Naive thymus-derived CD4-positive, alpha-beta T cell (primary cell): ENCODE measurements at places on chromosomes 7 and 10.

- H3K4me3 ChIP-seq, result no peak overlapping the region
- H3K27ac ChIP-seq, result no peak overlapping the region
- no peaks in the 10 kb centered on the region for H3K4me1 ChIP-seq
Measured at GRCh38 chr7:40810274-40810673, 675.5 kb downstream of the SUGCT start.

- peak overlapping the region; percentile 56 for H3K27ac ChIP-seq
- peak overlapping the region; percentile 7 for H3K4me3 ChIP-seq
- no peak for DNase-seq
- H3K4me1 ChIP-seq, result peaks cover 69% of the 10 kb centered on the region
Measured at GRCh38 chr7:100545360-100546128, 6.5 kb downstream of the AGFG2 start.

DNA sequence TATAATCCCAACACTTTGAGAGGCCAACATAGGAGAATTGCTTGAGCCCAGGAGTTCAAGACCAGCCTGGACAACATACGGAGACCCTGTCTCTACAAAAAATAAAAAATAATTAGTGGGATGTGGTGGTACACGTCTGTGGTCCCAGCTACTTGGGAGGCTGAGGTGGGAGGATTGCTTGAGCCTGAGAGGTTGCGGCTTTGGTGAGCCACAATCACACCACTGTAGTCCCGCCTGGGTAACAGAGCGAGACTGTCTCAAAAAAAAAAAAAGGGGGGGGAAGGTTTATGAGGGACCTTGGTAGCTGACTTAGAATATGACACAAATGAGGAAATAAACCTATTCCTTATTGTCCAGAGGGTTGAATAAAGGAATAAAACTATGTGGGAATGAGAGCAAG, 30.8 kb downstream of the SCD start:
- H3K4me1 ChIP-seq, result peaks cover 8% of the 10 kb centered on the region
- no peak overlapping the region for H3K4me3 ChIP-seq
- no peaks in the 10 kb centered on the region for H3K27me3 ChIP-seq
- H3K27ac ChIP-seq, result no peak overlapping the region
- no peak for DNase-seq

- H3K36me3 ChIP-seq, result no peaks in the 10 kb centered on the region
- DNase-seq, result no peak
- no peak overlapping the region for H3K4me3 ChIP-seq
- no peak overlapping the region for H3K27ac ChIP-seq
Measured at GRCh38 chr7:47100817-47101435, 481.0 kb downstream of the TNS3 start.

- no peaks in the 10 kb centered on the region for H3K4me1 ChIP-seq
- no peak within 1 kb of the TSS for H3K27ac ChIP-seq
- DNase-seq, result no peak
Measured at GRCh38 chr7:121872831-121873288, at the start of gene PTPRZ1. TSS of gene PTPRZ1 (plus strand) at chr7:121873161. CDS start at chr7:121873500, 339 bp downstream.

GRCh38 chr10:57743711-57744110, 524.0 kb downstream of the IPMK start:
- no peak overlapping the region for H3K4me3 ChIP-seq
- H3K27ac ChIP-seq, result no peak overlapping the region
- H3K4me1 ChIP-seq, result no peaks in the 10 kb centered on the region
- no peaks in the 10 kb centered on the region for H3K27me3 ChIP-seq
- H3K36me3 ChIP-seq, result no peaks in the 10 kb centered on the region

DNA sequence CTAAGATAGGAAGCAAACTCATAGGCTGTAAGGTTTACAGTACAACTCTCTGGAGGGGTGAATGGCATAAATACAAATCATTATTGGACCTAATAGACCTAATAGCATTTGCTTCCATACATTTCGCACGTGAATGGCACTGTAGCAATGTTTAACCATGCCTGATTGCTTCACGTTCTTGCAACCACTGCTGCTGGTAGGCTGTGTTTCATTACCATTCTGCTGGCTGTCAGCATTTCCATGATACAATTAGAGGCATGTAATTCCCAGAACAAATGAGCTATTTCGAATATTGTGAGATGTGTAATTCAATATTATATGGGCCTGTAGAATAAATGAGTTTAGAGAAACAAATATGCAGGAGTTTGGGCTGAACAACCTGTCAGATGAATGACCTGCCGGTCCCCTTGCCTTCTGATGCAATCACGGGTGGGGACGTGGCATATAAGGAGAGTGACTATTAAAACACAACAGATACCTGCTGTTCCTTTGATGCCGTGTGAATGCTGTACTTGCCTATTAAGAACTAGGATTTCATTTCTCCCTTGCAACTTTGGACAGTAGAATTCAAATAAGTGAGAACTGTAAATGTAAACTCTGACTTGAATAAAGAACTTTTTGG, 393.4 kb downstream of the ACTR3B start:
- H3K27ac ChIP-seq, result no peak overlapping the region
- no peaks in the 10 kb centered on the region for H3K4me1 ChIP-seq
- DNase-seq, result no peak
- H3K27me3 ChIP-seq, result no peaks in the 10 kb centered on the region
- no peaks in the 10 kb centered on the region for H3K36me3 ChIP-seq

GRCh38 chr7:20329389-20330238, 1.1 kb upstream of the ITGB8 start:
- H3K27me3 ChIP-seq, result peaks cover 4% of the 10 kb centered on the region
- DNase-seq, result no peak
- no peak overlapping the region for H3K27ac ChIP-seq
- H3K4me3 ChIP-seq, result peak overlapping the region; percentile 33
- no peaks in the 10 kb centered on the region for H3K36me3 ChIP-seq
- no peaks in the 10 kb centered on the region for H3K4me1 ChIP-seq

DNA sequence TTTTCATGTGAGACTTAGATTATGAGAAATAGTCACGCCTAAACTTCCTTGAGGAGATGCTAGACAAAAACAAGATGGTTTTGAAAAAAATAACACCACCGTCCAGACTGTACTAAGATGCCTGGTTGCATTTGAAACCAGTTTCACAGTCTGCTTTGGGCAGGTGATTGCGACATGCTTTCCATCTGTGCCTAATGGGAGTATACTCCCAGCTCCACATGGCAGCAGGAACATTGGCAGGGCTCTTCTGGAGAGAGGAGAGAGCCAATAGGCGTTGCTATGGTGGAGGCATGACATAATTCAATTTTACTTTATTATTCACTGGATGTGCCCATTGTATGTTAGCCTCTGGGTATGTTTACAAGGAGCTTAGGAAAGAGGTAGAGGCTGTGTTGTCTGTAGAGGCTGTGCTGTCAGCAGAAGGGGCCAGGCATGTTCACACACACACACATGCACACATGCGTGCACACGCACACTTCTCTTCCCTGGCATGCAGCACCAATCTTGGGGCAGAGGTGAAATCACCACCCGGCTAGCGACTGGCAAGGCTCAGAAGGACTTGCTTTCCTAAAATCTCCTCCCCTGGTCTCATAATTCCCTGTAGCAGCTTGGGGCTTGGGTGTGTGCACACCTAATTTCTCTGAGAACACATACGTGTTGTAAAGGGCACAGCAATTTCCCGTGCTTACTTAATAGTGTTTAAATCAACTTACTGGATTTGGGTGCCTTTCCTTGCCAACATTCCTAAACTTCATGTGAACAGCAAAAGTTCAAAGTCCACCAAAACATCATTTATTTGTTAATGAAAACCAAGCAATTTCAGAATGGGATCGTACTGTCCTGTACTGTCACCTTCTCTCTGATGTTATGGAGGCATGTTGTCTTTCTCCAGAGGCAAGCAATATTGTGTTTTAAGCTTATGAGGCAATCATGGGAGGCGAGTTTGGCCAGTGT, 162.1 kb downstream of the TCF7L2 start:
- H3K27me3 ChIP-seq, result no peaks in the 10 kb centered on the region
- H3K36me3 ChIP-seq, result no peaks in the 10 kb centered on the region
- H3K4me3 ChIP-seq, result no peak overlapping the region
- no peak overlapping the region for H3K27ac ChIP-seq
- no peaks in the 10 kb centered on the region for H3K4me1 ChIP-seq

DNA sequence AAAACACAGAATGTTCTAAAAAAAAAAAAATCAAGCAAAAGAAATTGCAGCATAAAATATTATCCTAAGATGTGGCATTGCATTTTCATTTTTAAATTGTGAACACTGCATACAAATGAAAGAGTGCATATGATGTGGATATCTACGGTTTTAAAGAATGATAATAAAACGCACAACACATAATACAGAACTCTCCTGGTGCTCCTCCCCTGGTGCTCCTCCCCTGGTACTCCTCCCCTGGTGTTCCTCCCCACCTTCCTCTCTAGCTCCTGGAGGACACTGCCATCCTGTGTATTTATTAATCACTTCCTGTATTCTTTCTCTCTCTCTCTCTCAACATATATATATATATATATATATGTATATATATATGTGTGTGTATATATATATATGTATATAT, 100.1 kb downstream of the SLC37A3 start:
- no peaks in the 10 kb centered on the region for H3K27me3 ChIP-seq
- no peaks in the 10 kb centered on the region for H3K4me1 ChIP-seq
- DNase-seq, result no peak

GRCh38 chr7:39608278-39608677, 15.1 kb upstream of the RALA start:
- H3K4me1 ChIP-seq, result no peaks in the 10 kb centered on the region
- no peak overlapping the region for H3K27ac ChIP-seq
- H3K27me3 ChIP-seq, result no peaks in the 10 kb centered on the region
- no peaks in the 10 kb centered on the region for H3K36me3 ChIP-seq

DNA sequence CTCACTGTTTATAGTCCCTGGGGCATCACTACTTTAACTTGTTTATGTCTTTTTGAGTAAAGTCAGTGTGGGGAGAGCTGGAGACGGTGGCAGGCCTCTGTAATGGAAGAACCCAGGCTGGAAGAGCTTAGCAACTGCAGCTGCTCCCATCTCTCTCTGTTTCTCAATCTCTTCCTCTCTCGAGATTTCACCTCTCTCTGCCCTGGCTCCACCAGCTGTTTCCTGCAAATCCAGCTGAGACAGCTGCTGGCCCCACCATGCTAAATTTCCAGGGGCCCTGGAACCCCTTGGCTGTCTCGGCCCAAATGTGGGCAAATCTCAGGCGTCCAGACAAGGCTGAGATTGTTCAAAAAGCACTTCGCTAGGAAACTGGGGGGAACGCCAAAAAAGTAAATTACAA, 25.8 kb upstream of the SLF2 start:
- H3K4me3 ChIP-seq, result no peak overlapping the region
- no peak for DNase-seq
- no peak overlapping the region for H3K27ac ChIP-seq

GRCh38 chr7:45203936-45204445, 46.4 kb downstream of the RAMP3 start:
- peaks cover 7% of the 10 kb centered on the region for H3K4me1 ChIP-seq
- H3K4me3 ChIP-seq, result no peak overlapping the region
- no peaks in the 10 kb centered on the region for H3K27me3 ChIP-seq
- no peak overlapping the region for H3K27ac ChIP-seq
- DNase-seq, result no peak

- no peaks in the 10 kb centered on the region for H3K27me3 ChIP-seq
- peaks cover 28% of the 10 kb centered on the region for H3K4me1 ChIP-seq
- peaks cover 14% of the 10 kb centered on the region for H3K36me3 ChIP-seq
- no peak for DNase-seq
Measured at GRCh38 chr10:70600512-70601395, 1.8 kb downstream of the PRF1 start.

GRCh38 chr7:89401690-89402089, 606.2 kb upstream of the TEX47 start:
- H3K4me3 ChIP-seq, result no peak overlapping the region
- DNase-seq, result no peak
- H3K27ac ChIP-seq, result no peak overlapping the region
- H3K27me3 ChIP-seq, result no peaks in the 10 kb centered on the region

DNA sequence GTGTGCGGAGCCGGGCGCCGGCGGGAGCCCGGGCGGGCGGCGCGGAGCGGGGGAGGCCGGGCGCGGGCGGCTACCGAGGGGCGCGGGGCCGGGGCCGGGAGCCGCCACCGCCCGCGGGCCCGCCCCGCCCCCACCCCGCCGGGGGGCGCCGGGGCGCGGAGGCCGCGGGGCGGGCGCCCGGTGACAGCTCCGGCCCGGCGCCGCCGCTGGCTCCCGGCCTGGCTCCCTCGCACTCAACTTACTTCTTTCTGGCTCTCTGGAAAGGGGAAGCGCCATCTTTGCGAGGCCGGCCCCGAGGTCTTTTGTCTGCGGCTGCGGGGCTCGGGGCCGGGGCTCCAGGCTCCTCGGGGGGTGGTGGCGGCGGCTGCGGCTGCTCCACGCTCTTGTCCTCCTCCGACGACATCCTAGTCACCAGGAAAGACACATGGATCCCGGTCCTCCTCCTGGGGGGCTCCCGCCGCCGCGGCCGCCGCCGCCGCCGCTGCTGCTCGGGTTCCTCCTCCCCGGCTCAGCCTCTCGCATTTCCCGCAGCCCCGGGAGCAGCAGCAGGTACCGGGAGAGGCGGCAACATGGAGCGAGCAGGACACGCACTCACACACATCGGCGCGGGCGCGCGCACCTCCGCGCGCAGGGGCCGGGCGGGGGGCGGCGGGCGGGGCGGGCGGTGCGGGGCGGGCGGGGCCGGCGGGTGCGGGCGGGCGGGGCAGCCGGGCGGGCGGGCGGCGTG, at the start of gene KMT2C:
KMT2C (minus strand) TSS at position 620 of the 727 bp plus-strand sequence; CDS start at position 403, 217 bp downstream.
- peaks cover 7% of the 10 kb centered on the region for H3K4me1 ChIP-seq
- peak within 1 kb of the TSS; percentile 75 for H3K4me3 ChIP-seq
- peak within 1 kb of the TSS; percentile 97 for H3K27ac ChIP-seq
- peak; percentile 47 for DNase-seq
- no peaks in the 10 kb centered on the region for H3K36me3 ChIP-seq

- peak; percentile 82 for DNase-seq
- H3K27me3 ChIP-seq, result no peaks in the 10 kb centered on the region
- H3K36me3 ChIP-seq, result no peaks in the 10 kb centered on the region
- peaks cover 22% of the 10 kb centered on the region for H3K4me1 ChIP-seq
- peak within 1 kb of the TSS; percentile 80 for H3K4me3 ChIP-seq
Measured at GRCh38 chr10:133276435-133277201, at the start of gene ADAM8. TSS of gene ADAM8 (minus strand) at chr10:133276868. CDS start at chr10:133276817, 51 bp downstream.

DNA sequence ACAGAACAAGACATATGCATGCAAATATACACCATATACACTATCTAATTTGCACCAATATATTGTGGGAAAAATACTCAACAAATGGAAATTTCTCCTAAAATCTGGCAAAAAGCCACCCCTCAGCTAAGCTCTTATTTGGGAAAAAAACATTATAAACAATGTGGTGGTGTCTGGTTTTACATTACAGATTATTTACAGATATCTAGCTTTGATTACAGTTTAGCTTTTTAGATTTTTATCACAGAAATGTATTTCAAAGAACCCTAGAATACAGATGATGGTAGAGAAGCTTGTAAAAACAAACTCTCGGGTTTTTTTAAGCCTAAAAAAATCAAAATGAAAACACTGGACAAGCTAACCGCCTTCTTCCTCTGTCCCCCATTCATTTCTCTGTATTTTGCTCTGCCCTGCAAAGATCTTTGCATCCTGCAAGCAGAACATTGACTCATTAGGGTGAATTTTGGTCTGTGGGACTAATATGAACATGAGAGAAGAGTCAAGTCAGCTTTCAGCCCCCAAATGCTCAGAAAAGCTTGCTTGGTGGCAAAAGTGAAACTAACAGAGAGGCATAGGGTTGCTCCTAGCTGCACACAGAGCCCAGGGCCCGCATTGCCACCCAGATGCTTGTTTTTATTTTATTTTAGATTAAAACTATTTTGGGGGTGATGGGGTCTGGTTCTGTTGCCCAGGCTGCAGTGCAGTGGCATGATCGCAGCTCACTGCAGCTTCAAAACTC, 88.8 kb upstream of the LYZL1 start:
- no peak for DNase-seq
- no peaks in the 10 kb centered on the region for H3K4me1 ChIP-seq
- no peak overlapping the region for H3K4me3 ChIP-seq
- no peaks in the 10 kb centered on the region for H3K27me3 ChIP-seq
- no peaks in the 10 kb centered on the region for H3K36me3 ChIP-seq
- no peak overlapping the region for H3K27ac ChIP-seq
